ENCODE measurements at places on chromosomes 4 and X.

- no peak for DNase-seq
These were observed 33.0 kb downstream of the CCNG2 start for GRCh38 chr4:77190053-77190452.

GRCh38 chr4:2961811-2962441 lies 1.3 kb downstream of the NOP14 start:
- DNase-seq: no peak

DNA sequence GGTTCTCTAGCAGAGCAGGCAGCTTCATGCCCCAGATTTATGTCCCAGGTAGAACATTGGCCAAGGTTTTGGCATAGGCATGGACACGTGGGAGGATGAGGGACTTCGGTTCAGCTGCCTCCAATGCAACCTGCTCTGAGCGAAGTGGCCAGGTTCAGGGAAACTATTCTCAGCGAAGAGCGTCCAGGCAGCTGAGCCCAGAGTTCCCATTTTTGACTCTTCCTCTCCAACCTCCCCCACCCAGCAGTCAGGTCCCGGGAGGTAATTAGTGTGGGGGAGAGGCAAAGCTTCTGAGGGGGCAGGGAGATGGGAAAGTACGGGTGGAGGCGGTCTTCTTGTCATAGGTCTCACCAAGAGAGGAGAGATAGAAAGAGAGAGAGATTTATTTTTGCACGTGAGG lies 1.0 kb downstream of the GABRA4 start:
- no peak for DNase-seq

- DNase-seq: no peak
These were observed 179.5 kb downstream of the SMIM20 start for GRCh38 chr4:26093551-26093950.

DNA sequence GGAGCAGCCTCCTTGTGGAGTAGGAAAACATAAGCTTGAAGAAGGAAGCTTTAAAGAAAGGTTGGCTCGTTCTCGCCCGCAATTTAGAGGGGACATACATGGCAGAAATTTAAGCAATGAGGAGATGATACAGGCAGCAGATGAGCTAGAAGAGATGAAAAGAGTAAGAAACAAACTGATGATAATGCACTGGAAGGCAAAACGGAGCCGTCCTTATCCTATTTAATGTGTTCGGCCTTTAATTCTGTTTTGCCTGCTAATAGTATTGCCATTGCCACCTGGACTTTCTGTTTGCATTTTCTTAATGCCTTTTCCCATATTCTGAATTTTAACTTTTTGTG lies 1.4 kb downstream of the TCEAL1 start:
- DNase-seq: no peak

DNA sequence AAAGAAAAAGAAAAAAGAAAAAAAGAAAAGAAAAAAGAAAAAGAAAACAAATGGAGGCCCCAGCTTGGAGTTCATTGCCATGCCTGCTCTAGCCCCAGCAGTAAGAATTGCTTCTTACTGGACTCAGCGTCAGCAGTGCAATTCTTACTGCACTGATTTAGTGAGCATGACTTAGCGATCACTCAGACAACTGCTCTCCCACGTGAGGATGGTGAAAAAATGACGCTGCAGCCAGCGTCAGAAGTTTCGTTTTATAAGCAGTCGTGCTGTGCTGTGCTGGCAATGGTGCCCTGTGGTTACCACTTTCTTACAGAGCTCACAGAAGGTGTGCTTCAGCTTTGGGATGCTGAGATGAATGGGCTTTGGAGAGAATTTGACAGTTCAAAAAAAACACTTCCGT lies 68.3 kb upstream of the DDX3X start:
- DNase-seq: no peak

GRCh38 chr4:71609167-71609566 lies 174.7 kb downstream of the GC start:
- DNase-seq: no peak

- DNase-seq: no peak
These were observed 144.8 kb upstream of the UNC5C start for GRCh38 chr4:95693594-95693993.
